GM06990 (cell line): ENCODE measurements at places on chromosomes 3 and 15.

- no peak for DNase-seq
Measured at GRCh38 chr15:50261981-50262380, 3.5 kb downstream of the HDC start.

GRCh38 chr3:122094125-122094524 is 39.0 kb downstream of the CD86 start:
- peak; percentile 64 for DNase-seq

- no peak for DNase-seq
Measured at GRCh38 chr3:116423374-116423773, 21.9 kb downstream of the LSAMP start.

GRCh38 chr3:117135207-117135606 is 425.6 kb downstream of the TUSC7 start:
- DNase-seq, result no peak

DNA sequence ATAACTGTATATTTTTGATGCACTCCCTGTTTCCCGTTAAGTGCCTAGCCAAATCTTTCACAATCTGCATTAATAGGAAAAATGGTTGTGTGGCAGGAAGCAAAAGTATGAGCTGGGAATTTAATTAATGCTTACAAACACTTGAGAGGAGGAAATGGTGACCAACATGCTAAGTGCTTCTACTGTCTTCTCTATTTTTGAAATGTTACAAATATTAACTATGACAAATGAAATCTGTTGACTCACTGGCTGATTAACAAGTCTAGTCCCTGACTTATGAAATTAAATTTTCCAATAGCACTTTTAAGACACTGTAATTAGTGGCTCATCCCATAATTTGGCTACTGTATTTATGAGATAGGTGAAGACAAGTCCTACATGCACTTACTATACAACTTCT is 446.9 kb upstream of the DPPA4 start:
- no peak for DNase-seq

- DNase-seq, result no peak
Measured at GRCh38 chr3:158845765-158846350, 44.0 kb downstream of the MFSD1 start.

DNA sequence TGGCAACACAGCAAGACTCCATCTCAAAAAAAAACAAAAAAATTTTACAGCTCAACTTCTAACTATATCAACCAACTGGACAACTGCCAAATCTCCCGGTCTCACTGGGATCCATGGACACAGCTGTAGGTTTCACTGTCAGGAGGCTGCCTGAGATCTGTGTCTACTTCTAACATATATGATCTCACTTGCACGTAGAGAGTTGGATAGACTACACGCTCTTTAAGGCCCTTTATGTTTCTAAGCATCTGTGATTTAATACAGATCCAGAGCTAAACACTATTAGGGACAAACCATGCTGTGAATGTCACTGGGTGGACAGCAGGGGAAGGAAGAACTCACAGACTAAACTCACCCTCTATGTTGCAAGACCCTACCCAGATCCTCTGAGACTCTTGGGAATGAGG is 13.0 kb upstream of the APOD start:
- DNase-seq, result no peak

DNA sequence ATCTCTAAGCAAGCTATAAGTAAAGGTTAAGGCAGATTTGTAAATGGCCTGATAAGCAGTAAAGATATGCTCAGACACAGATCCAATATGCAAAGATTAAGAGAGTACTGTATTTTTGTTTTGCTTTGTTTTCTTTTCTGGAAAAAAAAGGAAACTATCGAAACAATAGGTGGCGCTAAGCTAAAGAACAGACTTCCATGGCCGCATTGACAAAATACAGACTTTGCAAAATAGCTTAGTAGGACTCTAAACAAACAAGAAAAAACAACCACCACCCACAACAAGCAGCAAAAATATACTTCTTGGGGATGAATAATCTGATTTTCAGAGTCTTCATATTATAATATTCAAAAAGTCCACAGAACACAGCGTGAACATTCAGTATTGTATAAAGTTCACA is 758.4 kb upstream of the ROBO1 start:
- DNase-seq, result no peak
